ENCODE measurements at places on chromosomes 5 and 9.

DNA sequence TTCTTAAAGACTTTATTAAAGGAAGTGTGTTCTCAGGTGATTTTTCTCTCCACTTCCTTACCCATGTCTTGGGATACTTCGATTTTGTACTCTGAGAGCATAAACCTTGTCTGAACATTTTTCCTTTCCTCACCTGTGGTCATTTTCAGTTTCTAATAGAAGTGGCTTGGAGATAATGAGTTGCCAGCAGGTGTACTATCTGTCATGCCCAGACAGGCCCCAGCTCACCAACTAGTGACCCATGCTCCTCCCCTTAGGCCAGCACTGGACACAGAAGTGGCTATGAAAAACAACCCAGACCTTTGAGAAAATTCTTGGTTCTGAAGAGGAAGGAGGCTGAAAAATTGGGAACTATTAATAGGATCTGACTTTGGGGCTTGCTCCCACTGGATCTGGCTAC is 49.2 kb upstream of the SMIM32 start:
- no peak for DNase-seq

- DNase-seq: peak; percentile 29
Observed at GRCh38 chr9:135489188-135489906, 9.8 kb downstream of the PPP1R26 start.

GRCh38 chr5:54821445-54822323 is 163.7 kb downstream of the ESM1 start:
- DNase-seq: no peak

DNA sequence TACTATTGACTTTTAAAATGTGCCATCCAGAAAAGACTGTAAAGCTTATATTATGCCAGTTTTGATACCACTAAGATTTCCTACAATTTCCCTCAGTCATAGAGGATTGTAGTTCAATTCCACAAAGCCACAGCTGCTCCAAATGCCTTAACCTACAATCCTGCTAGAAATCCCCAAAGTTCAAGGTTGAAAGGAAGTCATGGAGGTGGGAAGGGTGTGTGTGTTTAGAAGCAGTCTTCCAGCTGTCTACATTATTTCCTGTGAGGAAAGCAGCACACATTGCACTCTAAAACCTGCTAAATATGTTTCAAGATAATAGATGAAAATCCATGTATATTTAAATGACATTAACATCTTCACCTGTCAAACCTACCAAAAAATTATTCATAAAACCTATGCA is 11.8 kb downstream of the EPB41L4A start:
- no peak for DNase-seq

DNA sequence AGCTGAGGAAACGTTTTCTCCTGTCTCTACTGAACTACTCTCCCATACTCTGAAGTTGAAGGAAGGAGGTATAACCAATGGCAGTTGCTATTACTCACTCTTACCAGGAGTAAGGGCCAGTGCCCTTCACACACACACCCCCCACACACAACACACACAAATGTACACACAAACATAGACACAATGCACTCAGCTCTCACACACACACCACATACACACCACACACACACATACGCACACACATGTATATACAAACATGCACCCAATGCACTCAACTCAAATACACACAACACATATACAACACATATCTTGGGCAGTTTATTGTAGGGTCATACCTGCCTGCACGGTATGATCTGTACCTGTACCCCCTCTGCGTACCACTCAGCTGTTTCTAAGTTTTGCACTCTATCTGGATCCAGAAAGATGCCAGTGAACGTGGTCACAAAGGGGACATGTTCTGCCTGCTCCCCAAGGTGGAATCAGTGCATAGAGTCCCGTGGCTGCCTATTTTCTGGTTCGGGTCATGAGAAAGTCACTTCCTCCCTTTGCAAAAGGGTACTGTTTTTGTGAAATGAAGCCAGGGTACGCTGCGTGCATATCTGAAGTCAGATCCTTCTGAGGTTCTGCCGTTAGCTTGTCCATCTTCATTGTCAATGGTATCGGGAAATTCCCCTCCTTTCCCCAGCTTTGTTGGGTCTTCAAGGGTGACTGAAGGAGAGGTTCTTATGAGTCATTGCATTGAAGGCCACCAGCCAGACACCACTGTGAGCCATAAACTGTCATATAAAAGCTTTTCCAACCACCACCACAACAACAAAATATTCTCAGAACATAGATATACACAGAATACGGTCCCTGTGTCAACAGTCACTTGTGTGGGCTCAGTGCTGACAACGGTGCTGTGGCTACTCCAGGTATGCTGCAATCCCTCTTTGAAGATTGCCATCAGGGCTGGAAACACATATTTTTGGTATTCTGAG is 131.9 kb downstream of the UGCG start:
- peak; percentile 84 for DNase-seq

DNA sequence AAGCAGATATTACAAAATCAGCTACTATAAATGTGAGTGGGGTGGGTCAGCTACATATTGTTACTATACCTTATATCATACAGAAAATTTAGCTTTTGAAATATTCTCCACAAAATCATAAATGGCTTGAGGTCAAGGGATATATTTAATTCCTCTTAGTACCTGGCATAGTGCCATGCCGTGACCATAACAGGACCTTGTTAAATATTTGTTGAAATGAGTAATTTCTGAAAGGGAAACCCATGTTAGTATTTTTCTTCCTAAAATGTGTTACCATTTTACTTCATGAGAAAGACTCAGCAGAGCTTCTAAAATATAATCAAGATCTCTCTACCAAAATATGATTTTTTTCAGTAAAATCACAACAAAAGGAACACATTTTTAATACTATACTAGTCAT is 14.8 kb downstream of the ATP10B start:
- no peak for DNase-seq

GRCh38 chr5:16856531-16856930 is 79.6 kb downstream of the MYO10 start:
- DNase-seq: peak; percentile 79

DNA sequence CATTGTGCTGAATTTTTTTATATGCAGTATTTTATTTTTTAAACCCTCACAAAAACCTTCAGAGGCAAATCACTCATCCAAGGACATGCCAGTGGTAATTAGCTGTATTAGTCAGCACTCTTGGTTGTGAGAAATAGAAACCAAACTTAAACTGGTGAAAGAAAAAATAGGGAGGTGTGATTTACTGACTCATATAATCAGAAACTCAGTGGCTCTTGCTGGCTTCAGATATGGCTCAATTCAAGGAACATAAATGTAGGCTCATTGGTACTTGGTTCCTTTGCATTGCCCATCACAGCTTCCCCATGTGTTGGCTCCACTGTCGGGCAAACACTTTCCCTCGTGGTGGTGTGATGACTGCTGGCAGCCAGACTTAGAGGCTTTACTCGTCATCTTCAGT is 497.2 kb downstream of the MAT2B start:
- DNase-seq: peak; percentile 86

GRCh38 chr5:82332886-82333615 is 54.9 kb upstream of the RPS23 start:
- no peak for DNase-seq

DNA sequence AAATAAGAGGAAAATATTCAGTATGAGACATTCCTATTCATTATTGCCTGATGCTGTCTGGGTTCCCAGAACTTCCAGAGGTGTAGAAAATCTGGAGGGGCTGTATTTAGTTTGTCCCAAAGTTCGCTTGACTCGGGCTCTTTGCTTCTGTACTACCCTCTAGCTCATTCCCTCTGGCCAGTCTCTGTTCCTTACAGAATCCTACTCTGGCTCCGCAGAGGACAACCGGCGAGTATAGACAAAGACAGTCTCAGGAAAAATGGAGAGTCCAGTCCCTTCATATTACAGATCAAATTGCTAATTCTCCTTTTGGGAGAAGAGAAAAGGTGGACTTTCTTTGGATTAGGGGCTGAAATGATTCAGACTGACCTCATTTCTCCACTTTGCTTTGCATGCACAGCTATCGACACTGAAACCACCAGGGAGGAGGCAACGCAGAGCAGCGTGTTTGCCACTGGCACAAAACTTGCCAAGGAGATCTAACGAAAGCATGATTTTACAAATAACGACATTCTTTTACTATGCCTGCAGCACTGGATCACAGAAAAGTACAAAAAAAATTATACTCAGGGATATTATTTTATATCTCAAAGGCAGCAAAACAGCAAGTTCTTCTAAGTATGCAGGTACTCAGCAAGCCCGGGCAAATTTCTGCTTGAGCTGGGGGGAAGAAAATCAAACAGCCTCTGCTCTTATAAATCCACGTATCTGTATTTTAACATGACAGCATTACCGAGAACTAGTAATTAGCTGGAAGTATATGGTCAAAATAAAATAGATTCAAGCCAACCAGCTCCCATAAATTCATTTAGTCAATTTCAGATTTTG is 279.7 kb downstream of the NPR3 start:
- DNase-seq: no peak

GRCh38 chr9:95250462-95251221 is 66.9 kb downstream of the FANCC start:
- no peak for DNase-seq

GRCh38 chr9:129888293-129889121 is 53.2 kb downstream of the USP20 start:
- no peak for DNase-seq

DNA sequence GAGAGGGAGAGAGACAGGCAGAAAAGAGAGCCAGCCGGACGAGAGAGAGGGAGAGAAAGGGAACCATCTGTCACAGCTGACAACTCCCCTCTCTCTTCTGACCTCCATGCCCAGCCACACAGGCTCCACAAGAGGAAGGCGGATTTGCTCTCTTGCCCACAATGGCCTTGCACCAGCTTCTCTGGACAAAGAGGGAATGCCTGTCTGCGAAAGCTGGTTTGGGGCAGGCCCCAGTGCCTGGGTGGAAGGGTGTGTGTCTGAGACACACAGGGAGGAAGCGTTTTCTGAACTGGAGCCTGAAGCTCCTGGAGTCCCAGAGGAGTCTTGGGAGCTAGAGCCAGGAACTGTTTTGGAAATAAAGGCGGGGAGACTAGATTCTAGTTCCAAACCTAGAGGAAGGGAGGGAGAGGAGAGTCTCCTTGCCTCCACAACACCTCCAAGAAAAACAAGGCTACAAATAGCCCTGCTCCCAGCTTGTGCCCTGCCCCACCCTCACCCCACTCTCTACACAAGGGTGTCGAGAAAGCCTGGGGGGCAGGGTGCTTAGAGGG is 12.5 kb downstream of the C1QTNF2 start:
- no peak for DNase-seq

- DNase-seq: no peak
Observed at GRCh38 chr5:171648279-171649074, 137.1 kb upstream of the SMIM23 start.

DNA sequence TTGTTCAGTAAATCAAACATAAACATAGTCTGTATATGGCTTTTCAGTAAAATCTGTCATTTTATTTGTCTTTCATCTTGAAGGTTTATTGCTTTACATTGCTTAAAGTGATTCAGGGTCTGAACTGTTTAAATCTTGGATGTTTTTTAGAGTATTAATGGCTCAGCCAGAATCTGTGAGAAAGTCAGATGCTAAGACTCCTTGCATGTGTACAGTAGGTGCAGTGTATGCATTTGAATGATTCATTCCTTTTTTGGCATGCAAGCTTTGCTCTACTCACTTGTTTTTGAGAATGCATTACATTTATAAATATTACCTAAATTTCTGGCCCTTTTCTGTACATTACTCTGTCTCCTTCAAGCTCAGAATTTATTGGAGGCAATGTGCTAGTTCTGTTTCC is 271.0 kb upstream of the RIOK2 start:
- DNase-seq: no peak

GRCh38 chr5:59001154-59001553 is 418.3 kb downstream of the RAB3C start:
- DNase-seq: no peak

GRCh38 chr5:98110791-98111190 is 662.7 kb upstream of the RGMB start:
- no peak for DNase-seq

GRCh38 chr9:135908093-135908753 is 877 bp upstream of the CAMSAP1 start:
- no peak for DNase-seq

GRCh38 chr5:57032151-57032551 is 80.2 kb upstream of the MIER3 start:
- peak; percentile 92 for DNase-seq

GRCh38 chr9:71384343-71384742 is 262.9 kb upstream of the TRPM3 start:
- DNase-seq: no peak

DNA sequence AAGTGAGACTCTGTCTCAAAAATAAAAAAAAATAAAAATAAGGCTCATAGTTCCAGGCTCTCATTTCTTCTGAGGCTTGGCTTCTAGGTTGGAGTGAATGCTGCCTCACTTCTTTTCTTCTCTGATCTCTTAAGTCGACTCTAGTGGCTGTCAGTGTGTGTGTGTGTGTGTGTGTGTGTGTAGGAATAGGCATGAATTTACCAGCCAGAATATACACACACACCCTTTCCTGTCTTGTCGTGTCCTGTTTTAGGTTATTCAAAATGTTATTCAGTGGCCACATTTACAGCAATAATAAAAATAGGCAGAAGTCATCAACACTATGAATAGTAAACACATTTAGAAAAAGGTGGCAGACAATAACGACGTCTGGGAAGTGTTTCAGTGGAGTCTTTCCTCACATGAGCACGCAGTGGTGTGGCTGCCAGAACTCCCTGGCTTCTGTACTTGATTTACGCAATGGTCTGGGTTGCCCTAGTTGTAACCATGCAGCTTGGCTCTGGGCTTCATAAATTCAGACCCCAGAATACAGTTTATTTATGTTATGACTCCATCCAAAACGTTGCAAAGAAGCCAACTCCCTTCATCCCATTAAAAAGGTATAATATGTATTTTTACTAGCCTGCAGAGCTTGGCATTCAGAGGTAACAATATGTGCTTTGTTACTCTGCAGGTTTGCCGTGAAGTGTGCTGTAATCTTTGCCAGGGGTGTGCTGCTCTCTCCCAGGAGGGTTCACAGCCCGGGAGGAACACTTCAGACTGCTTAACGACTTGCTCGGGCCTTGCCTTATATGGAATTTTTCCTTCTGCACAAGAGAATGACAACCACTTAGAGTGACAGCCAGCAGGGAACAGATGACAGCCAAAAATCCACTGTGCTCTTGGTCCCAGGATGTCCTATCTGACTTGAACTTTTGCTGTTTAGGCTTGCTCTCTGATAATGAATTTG is 34.4 kb upstream of the PALM2AKAP2 start:
- no peak for DNase-seq

GRCh38 chr5:1907616-1908015 is 24.9 kb upstream of the IRX4 start:
- no peak for DNase-seq

- DNase-seq: no peak
Observed at GRCh38 chr9:8156346-8156745, 356.8 kb upstream of the DMAC1 start.

Measured in renal cortical epithelial cell (primary cell).